ENCODE measurements at places on chromosomes 5 and 9.

GRCh38 chr9:6226696-6227095 is 11.1 kb downstream of the IL33 start:
- DNase-seq = no peak

GRCh38 chr5:151577566-151577965 is 13.6 kb downstream of the FAT2 start:
- DNase-seq = no peak

DNA sequence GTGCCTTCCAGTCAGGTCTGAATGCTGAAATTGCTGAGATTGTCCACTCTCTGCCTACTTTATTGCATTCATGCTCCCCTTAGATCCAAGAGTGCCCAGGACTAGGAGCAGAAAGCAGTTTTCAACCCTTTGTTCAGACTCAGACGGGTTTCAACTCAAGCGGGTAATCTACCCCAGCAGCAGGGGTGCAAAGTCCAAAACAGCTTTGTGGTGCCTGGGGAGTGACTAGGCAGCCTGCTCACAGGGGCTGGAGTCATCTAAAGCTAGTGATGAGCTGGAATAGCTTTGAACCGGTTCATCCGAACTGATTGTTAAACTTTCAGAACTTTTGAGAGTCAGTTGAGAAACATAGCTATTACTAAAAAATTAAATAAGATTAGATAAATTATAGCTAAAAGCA is 71.0 kb upstream of the IQGAP2 start:
- no peak for DNase-seq

GRCh38 chr9:87148331-87149104 is 201.2 kb upstream of the GAS1 start:
- DNase-seq = peak; percentile 87

DNA sequence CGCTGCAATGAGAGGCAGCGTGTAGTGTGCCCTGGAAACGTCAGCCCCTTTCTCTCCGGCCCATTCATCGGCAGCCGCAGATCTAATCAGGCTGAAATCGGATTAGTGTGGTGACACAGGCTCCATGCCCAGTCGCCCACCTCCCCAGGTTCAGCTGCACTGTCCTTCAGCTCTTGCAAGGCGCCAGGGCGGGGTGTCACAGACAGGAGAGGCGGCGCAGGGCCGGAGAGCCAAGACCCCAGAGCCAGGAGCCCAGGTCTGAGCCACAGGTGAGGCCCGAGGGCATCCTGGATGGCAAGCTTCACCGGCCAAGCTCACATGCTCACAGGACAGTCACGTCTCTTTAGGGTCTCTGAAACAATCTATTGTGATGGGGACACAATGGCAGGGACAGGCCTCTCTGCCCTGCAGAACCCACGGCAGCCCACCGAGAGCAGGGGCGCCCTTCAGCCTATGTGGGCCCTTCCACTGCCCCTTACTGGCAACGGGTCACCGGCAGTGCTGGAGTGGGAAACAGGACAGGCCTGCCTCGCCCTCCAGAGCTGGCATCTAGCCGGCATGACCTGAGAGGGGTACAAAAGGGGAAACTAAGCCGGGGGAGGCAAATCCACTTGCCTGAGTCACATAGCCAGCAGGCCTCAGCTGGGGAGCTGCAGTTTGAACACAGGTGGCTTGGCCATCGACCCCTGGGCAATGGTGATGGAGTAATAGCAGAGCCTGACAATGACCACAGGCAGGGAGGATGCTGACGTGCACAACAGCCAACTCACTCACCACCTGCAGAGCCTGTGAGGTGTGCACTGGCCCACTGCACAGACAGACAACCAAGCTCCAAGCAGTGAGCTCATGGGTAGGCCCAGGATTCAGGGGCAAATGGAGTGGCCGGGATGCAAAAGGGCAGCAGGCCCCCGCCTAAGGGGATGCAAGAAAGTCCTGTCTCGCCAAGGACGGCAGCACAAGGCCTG is 48.1 kb downstream of the VAV2 start:
- DNase-seq = no peak

GRCh38 chr5:97151370-97151769 is 9.0 kb upstream of the LIX1 start:
- DNase-seq = no peak

- no peak for DNase-seq
Measured at GRCh38 chr9:110537841-110538646, 41.5 kb downstream of the SVEP1 start.

DNA sequence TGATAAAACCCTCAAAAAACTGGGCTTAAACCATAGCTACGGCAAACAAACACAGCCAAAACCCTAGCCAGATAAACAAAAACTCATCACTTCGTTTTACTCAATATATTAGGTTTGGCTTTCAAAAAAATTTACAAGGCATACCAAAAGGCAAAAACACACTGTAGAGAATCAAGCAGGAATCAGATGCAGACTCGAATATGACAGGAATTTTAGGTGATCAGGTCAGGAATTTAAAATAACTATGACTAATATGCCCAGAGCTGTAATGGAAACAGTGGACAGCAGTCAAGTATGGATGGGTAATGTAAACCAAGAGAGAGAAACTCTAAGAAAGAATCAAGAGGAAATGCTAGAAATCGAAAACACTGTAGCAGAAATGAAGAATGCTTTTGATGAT is 26.5 kb upstream of the DOCK2 start:
- DNase-seq = no peak

All from nucleus accumbens (tissue), 56 donors.